Mucosa of gallbladder (tissue), 1 donor: ENCODE measurements at places on chromosomes 16 and 17.

DNA sequence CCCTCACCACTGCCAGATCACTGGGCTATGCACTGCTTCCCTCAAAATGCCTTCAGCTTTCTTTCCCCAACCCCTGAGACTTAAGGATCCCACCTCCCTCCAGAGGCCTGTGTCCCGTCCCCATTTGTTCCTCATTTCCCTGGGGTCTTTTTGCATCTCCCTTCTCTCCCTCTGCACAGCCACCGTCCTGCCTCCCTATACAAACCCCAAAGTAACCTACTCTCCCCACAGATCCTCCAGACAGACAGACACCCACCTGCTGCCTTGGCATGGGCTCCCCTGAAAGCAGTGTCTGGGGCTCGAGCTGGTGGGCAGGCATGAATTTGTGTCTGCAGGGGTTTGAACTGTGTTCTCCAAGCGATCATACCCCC, 69.4 kb upstream of the TNRC6C start:
- DNase-seq = no peak

GRCh38 chr16:85126705-85127378, 14.6 kb upstream of the CIBAR2 start:
- DNase-seq = no peak

- DNase-seq = no peak
Measured at GRCh38 chr16:50781518-50781917, 39.6 kb downstream of the CYLD start.

DNA sequence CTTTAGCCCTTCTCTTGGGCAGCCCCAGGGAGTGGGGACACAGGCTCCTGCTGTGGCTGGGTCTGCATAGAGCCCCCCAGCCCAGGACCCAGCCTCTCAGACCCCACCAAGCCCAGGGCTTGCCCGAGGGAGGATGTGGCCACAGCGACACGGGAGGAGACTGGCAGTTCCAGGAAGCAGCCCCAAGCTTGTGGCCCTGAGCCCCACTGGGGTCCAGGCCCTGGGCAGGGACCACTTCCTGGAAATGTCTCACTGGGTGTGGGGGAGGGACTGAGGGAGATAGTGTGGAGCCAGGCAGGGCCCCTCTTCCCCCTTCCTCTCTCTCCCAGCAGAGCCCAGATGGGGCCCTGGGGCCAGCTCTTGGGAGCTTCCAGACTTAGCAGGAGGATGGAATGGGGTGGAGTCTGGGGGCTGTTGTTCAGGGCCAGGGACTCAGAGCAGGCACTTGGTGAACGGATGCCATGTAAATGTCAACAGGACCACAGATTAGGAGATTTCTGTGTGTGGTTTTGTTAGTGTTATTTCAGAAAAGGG, 35.3 kb downstream of the ADGRG5 start:
- DNase-seq = no peak

GRCh38 chr17:15955793-15956541, 11.0 kb downstream of the ADORA2B start:
- no peak for DNase-seq

GRCh38 chr17:72090108-72090507, 30.7 kb upstream of the SOX9 start:
- DNase-seq = no peak

- no peak for DNase-seq
Measured at GRCh38 chr17:43365356-43365755, 33.4 kb upstream of the ARL4D start.

- DNase-seq = peak; percentile 90
Measured at GRCh38 chr17:74431568-74432423, at the start of gene GPRC5C. TSS of gene GPRC5C (plus strand) at chr17:74432088. CDS start at chr17:74439777, 7,689 bp downstream.

GRCh38 chr16:51262428-51262827, 111.4 kb upstream of the SALL1 start:
- no peak for DNase-seq

- no peak for DNase-seq
Measured at GRCh38 chr16:28845293-28845692, 855 bp downstream of the TUFM start.

- no peak for DNase-seq
Measured at GRCh38 chr17:545156-545555, 169.5 kb downstream of the VPS53 start.

DNA sequence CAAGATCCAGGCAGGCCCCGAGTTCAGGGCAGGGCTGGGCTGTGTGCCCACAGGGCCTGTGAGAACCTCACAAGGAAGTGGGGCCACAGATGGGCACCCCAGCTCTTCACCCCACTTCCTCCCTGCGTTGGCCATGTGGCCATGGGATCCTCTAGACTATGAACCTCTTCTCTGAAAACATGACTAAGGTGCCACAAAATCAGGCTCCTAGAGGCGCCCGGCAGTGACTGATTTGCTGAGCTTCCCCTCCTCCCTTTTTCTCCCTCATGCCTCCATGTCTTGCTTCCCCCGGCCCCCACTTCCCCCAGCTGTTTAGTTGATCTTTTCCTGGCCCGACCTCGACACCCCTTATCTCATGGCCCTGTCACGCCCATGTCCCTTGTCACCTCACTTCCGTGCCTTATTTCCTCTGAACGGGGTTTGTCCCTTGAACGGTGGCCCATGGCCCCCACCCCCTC, 87.1 kb downstream of the KCNJ12 start:
- no peak for DNase-seq

GRCh38 chr17:35073991-35074627, 10.6 kb upstream of the RFFL start:
- no peak for DNase-seq

DNA sequence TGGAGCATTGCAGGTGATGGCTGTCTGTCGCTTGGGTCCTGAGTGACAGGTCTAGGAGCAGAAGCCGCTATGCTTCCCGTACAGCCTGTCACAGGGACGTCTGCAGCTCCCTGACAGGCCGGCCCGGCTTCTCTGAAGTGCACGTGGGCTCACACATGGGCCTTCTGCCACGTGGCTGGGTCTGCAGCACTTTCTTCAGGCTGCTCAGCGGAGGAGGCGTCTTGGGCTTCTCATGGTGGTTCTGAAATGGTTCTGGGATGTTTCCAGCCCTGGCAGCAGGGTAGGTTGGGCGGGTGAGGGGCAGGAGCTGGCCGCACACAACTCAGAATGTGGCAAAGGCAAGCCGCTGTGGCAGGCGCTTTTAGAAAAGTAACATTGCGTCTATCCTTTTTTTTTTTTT, 80.3 kb upstream of the ZNF750 start:
- DNase-seq = peak; percentile 26

DNA sequence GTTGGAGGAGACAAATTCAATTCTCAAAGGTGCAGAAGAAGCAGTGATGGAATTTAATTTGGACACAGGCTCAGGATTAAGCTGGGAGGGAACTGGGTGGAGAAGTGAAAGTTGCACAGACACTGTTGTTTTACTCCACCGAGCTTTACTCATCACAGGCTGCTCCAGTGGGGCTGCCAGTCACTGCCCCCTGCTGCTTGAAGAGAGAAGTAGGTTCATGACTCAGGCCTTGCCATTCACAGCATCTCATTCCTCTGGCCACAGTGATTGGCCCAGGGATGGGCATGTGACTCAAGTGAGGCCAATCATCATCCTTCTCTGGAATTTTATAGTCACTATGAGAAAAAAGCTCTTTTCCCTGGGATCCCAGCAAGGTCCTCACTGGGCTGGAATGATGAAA, 11.8 kb downstream of the GNAO1 start:
- no peak for DNase-seq

DNA sequence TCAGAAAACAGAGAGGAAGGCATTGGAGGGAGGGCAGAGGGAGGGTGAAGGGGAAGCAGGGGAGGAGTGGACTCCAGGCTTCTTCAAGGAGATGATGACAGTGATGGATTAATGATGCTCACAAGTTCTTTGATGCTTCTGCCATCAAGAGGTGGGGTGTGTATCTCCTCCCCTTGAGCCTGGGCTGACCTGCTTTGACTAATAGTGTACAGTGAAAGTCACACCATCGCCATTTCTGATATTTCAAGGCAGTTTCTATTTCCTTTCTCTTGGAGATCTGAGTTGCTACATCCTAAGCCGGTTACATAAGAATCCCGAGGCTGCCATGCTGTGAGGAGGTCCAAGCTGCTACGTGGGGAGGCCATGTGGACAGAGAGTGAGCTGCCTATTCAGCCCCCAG, 312.5 kb downstream of the MAF start:
- no peak for DNase-seq

DNA sequence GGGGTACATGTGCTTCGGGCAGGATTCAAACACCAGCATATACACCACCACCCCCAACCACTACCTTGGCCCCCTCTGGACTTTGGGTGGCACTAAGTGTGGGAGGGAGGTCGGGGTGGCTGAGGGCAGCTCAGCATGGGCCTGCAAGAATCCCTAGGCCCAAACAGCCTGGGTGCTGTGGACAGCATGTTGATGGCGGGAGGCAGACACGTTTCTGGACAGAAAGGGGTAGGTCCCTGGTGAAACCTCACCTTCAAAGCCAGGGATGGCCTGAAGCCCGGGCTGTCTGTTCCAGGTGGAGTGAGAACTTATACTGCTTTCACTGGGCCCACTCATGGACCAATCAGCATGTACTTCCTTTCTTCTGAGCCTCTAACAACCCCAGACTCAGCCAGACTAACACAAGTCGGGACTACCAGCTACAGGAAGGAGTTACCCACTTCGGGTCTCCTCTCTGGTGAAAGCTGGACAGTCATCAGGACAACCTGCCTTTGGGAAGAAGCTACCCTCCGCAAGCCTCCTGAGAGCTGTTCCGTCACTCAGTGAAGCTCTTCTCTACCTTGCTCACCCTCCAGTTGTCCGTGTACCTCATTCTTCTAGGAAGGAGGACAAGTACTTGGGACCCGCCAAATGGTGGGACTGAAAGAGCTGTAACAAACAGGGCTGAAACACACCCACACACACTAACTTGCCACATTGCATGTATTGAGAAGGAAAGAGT, 203.0 kb downstream of the CPPED1 start:
- no peak for DNase-seq

- DNase-seq = no peak
Measured at GRCh38 chr17:20927308-20927977, 115.4 kb downstream of the USP22 start.

- no peak for DNase-seq
Measured at GRCh38 chr17:10059684-10060211, 138.7 kb downstream of the GAS7 start.

DNA sequence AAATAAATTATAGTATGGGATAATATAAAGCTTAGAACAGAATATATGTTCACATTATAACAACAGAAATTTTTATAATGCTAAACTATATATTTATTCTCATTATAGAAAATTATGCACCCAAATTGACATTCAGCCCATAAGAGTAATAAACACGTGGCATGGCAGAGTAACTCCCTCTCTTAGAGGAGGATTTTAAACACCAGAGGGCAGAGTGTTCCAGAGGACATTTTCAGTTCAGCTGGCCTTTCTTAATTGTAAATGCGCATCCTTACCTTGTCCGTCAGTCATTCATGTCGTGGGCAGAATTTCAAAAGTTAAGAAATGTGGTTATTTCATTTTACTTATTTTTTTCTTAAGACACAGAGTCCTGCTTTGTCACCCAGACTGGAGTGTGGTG, 147.1 kb downstream of the TANC2 start:
- no peak for DNase-seq

GRCh38 chr17:37802061-37802595, 57.3 kb upstream of the HNF1B start:
- no peak for DNase-seq
